Activated naive CD8-positive, alpha-beta T cell treated with anti-CD3 and anti-CD28 coated beads, Interleukin-2, amount 50 U/mL, for 16 hours (primary cell): ENCODE measurements at places on chromosomes 3 and 15.

DNA sequence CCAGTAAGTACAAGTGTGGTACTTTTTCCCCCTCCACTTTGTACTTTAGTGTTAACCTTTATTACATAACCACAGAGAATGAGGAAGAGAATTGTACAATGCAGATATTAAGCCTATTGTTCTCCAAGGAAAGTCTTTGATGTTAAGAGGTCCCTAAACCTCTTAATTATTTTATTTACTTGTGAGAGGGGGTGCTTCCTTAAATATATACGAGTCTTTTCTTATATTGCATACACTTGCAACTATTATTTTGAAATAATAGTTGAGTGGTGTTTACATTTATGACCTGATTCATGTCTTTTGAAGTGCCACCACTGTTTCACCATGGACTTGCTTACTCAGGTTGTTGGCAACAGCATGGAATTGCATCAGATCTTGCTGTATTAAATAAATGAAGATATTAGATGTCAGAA, 10.1 kb downstream of the USP3 start:
- DNase-seq, result no peak

DNA sequence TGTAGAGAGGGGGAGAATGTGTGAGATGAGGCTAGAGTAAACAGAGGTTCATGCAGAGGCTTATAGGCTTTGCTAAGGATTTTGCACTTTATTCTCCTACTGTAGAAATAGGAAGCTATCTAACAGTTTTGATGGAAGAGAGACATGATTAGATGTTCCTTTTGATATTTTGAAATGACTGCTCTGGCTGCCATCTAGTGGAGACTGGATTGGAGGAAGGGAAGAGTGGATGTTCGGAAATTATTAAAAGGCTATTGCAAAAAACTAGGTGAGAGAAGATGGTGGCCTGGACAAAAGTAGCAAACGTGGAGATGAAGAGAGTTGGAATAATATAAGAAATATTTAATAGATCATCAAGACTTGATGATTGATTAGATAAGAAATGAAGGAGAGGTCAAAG, 42.2 kb downstream of the SYN2 start:
- no peak for DNase-seq

DNA sequence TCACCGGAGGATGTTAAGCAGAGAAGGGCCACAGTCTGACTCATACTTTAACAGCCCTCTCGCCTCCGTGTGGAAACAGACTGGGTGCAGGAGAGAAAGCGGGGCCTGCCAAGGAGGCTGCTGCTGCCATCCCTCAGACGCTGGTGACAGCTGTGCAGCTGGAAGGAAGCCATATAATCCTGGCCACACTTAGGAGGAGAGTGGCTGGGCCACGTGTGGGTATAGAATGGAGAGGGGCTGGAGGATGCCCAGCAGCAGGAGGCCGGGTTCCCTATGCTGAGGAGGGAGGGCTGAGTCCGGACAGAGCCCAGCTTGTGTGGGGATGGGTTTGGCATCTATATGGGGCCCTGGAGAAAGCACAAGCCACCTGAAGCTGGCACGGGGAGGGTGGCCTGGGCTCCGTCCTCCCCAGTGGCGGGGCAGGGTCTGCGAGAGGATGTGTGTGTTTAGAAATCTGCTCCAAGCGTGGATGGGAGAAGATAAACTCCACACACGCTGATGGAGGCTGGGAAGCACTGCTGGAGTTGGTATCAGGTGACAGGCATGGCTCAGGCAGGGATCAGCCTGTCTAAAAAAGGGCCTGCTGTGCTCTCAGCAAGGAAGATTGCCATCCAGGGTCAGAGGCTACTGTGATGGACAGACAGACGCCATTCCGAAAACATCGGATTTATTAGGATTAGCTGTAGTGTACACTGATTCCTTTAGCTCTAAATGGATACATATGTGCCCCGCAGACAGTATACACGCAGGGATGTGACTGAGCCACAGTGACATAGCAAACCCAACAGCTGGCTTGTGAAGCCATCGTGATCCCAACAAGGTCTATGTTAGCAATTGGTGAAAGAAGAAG, 15.9 kb downstream of the ABTB1 start:
- DNase-seq, result no peak

- no peak for DNase-seq
These were observed 57.0 kb upstream of the NR2F2 start for GRCh38 chr15:96273317-96274086.

DNA sequence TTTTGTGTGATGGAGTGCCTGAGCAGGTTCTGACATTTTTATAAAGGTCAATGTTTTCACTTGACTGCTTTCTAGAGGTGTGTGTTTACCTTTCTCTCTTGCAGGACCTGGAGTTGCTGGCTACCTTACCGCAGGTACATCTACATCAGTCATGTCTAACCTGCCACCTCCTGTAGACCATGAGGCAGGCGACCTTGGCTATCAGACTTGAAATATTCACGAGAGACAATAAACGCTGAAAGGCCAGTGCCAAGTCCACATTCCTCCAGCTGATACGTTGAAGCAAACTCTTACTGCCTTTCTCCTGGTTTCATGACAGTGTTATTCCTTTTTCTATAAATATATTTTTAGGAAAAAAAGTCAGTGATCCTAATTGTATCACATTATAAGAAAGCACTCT, 59.0 kb upstream of the ACKR4 start:
- DNase-seq, result no peak

DNA sequence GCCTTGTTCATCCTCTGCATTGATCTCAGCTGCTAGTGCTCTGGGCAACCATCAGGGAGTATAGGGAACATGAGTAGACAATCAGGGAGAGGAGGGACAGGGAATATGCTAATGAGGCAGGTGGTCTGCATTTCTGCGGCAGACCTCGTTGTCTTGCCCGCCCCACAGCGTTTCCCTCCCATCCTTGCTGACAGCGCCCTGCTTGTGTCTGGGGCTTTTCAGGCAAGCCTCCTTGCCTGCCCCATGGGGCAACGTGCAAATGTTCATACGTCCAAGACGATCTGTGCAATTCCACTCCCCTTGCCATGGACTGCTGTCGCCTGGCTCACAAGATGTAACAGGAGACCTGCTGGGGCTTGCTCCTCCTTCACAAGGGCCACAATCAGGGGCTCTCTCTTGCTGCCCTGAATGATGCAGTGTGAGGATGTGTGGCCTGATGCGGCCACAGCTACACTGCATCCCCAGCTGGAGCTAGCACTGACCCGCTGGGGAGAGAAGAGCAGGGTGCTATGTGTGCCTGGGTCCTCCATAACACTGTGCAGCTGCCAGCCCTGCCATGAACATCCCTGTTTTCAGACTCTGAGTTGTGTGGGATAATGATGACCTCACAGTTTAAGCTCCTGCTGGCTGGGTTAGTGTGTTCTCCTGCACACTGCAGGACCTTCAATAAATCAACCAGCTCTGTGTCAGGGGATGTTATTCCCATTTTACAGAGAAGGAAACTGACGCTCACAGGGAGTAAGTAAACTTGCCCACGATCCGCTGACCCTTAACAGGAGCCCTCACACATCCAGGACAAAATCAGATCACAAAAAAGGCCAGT, 211.3 kb downstream of the KLF13 start:
- no peak for DNase-seq

GRCh38 chr3:146589899-146590508, 15.1 kb downstream of the PLSCR5 start:
- DNase-seq, result no peak

- no peak for DNase-seq
These were observed 138.9 kb upstream of the RORA start for GRCh38 chr15:61367953-61368352.
